ENCODE measurements at places on chromosomes 3 and 15. TPM values are rescaled to one million over a fixed set of nuclear protein-coding genes. Genes with fewer than 3 reads are reported as not detected.

SPSB4 gene
- total RNA-seq, result not detected

TMEM158 gene
- 8.7 TPM for total RNA-seq

HHATL gene
- not detected for total RNA-seq

CCR9 gene
- not detected for total RNA-seq

ALS2CL gene
- total RNA-seq, result 1.9 TPM

ANKUB1 gene
- not detected for total RNA-seq

WDR93 gene
- not detected for total RNA-seq

CAV3 gene
- total RNA-seq, result 0.08 TPM

NEK11 gene
- total RNA-seq, result 5.4 TPM

PLSCR2 gene
- not detected for total RNA-seq
